Gastrocnemius medialis (tissue), 4 donors: ENCODE measurements at places on chromosomes 11 and 22. TPM values are rescaled to one million over a fixed set of nuclear protein-coding genes. Genes with fewer than 3 reads are reported as not detected.
A peak's percentile ranks its signal among the peaks of the same experiment; 100 is the strongest.

GRCh38 chr11:113021111-113021510, 59.9 kb downstream of the NCAM1 start:
- no peak for DNase-seq

The SLC22A6 gene
- not detected for total RNA-seq

DNA sequence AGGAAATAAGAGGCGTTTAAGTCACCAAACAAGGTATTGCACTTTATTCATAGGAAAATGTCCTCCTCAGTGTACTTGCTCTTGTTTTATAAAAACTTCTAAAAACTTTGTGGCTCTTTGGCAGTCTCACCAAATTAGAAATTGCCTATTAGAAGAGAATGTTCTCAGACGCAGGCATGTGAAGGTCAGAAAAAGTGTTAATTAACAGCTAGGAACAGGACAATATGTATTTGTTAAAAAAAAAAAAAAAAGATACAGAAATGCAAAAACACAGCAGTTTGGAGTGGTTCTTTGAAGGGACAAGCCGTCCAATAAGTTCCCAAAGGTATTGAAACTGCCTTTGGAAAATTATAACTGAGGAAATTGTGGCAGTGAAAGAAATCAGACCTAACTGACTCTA, 67.9 kb downstream of the SLC25A17 start:
- no peak for DNase-seq

GRCh38 chr11:130203766-130204702, 44.5 kb downstream of the ST14 start:
- no peak for DNase-seq

DNA sequence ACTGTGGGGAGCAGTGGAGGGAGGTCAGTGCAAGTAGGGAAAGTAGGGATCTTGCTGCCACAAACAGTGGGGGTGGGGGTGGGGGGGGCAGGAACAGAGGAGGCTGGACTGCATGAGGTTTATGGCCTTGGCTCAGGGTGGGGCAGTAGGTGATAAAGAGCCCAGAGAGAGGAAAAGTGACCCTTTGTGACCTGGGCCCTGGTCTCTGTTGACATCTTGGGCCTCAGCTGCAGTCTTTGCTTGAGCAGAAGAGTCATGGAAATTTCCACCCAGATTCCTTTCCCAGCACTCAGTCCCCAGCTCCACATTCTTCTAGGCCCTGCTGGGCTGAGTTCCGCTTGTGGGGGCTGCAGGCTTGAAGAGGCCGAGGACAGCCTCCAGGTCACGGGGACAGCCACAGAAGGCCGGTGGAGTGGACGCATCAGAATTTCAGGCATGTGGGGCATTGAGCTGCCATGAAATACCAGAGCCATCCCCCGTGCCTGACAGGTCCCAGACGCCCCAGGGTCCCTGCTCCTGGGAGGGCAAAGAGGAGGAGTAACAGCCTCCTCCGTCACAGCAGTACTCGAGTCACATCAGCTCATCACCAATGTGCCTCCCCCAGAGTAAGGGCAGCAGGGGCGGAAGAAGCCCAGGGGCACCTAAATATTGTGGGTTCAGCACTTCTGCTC, 9.7 kb upstream of the MALAT1 start:
- peak; percentile 70 for DNase-seq

- DNase-seq: no peak
Observed at GRCh38 chr11:13047884-13048283, 38.8 kb downstream of the RASSF10 start.

The GLB1L3 gene
- not detected for total RNA-seq

The HDAC10 gene
- 11.1 TPM for total RNA-seq

The OR51T1 gene
- not detected for total RNA-seq

The TKFC gene
- total RNA-seq: 13.3 TPM

- DNase-seq: peak; percentile 5
Observed at GRCh38 chr11:44622190-44622650, 56.8 kb downstream of the CD82 start.

The MOGAT2 gene
- 0.49 TPM for total RNA-seq

GRCh38 chr11:74015919-74016684, 7.2 kb upstream of the UCP3 start:
- DNase-seq: no peak

DNA sequence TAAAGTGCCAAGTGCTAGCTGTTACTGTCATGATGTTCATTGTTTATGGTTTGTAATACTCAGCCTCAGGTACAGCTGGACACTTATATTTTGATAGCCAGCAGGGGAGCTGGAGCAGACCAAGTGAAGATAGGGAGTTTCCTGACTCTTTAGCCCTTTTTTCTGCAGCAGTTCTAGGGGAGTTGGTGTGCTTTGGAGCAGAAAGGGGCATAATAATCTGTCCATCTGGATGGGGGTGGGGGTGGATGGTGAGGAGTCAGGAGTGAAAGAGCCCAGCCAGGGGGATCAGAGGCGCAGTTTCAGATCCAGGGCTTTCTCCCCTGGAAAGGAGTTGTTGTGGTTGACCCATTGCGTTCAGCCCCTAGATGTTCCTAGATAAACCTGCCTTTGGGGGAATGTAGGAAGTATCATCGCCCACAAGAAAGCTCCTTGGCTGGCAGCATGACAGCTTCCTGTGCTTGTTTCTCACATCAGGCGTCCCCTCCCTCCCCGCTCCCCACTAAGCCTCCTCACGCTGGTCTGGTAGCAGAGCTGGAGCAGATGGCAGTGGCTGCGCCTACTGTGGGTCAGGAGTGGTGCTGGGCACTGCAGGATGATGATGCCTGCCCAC, 41.9 kb downstream of the MED15 start:
- peak; percentile 38 for DNase-seq
